Urinary bladder (tissue), 4 donors: ENCODE measurements at places on chromosomes 1 and 21.

DNA sequence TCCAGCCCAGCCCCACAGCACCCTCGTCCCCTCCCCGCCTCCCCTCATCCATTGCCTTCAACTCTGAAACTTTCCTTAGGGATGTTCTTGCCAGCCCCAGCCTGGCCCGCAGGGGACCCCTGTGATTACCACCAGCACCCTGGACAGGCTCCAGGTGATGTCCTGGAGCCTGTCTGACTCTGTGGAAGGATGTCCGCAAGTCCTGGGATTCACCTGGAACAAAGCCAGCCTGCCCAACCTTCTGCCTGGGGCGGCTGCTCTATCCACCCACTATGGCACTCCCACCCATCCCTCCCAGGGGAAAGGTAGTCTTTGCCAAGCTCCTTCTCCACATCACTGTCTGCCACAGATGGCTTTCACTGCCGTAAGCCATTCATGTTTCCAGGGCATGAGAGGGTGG lies 24.4 kb upstream of the PTPRF start:
- no peak for DNase-seq

GRCh38 chr1:229407206-229408026 lies 26.5 kb downstream of the ACTA1 start:
- no peak for DNase-seq

DNA sequence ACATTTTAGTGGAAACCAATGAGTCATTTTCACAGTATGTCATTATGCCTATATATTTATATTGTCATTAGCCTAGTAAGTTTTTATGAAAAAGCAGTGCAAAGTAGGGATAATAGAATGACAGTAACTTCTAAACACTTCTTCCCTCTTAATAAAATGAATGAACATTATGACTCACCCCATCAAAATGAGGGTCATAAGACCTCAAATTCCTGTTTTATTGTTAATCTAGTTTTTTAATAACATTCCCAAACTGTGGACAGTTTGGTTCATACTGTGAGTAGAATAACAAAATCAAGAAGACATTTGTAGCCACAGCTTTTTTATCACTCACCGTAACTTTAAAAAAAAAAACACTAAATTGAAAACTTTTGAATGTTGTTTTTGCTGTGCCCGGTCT lies 160.5 kb downstream of the LRRC40 start:
- no peak for DNase-seq

- no peak for DNase-seq
Observed at GRCh38 chr1:53462769-53463501, 3.7 kb downstream of the DMRTB1 start.

DNA sequence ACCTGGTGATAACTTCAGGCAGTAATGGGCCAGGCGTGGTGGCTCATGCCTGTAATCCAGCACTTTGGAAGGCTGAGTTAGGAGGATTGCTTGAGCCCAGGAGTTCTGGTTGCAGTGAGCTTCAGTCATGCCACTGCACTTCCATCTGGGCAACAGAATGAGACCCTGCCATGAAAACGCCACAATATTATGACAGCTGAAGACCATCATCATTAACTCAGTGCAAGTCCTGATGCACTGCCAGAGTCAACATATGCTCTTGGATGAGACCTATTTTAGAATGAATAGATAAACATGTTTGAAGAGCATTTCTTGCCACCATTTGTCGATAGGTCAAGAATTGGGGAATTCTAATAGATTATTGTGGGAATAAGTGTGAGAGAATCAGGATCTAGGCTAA lies 26.4 kb downstream of the HENMT1 start:
- DNase-seq = no peak

DNA sequence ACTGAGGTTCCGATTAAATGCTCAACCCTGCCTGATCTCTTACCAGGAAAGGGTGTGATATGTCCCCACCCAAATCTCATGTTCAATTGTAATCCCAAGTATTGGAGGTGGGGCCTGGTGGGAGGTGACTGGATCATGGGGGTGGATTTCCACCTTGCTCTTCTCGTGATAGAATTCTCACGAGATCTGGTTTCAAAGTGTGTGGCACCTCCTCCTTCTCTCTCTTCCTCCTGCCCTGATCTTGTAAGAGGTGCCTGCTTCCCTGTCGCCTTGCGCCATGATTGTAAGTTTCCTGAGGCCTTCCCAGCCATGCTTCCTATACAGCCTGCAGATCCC lies 34.9 kb downstream of the RSPH1 start:
- no peak for DNase-seq

- DNase-seq = peak; percentile 18
Observed at GRCh38 chr1:5447503-5447960, 544.7 kb downstream of the NPHP4 start.

- no peak for DNase-seq
Observed at GRCh38 chr1:244349581-244350001, 102.1 kb downstream of the ADSS2 start.

- no peak for DNase-seq
Observed at GRCh38 chr1:109569323-109569722, 20.9 kb downstream of the GNAI3 start.

DNA sequence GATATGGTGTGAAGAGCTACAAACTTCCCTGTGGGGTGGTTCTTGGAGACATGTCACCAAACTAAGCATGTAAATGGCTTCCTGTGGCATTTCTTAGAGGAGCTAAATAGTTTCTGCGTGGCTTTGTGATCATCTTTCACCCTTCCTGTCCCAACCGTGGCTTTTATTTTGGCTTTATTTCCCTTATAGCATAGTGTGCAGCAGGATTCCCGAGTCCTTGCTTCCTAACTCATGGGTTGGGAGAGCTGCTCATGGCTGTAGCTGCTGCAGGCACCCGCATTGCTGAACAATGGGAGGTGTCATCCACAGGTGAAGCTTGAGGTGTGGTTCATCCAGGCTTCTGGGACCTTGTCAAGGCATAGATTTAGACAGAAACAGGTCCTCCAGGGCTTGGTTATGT lies 192.0 kb downstream of the SDCCAG8 start:
- no peak for DNase-seq

GRCh38 chr21:33089395-33090119 lies 19.6 kb downstream of the OLIG1 start:
- DNase-seq = no peak

DNA sequence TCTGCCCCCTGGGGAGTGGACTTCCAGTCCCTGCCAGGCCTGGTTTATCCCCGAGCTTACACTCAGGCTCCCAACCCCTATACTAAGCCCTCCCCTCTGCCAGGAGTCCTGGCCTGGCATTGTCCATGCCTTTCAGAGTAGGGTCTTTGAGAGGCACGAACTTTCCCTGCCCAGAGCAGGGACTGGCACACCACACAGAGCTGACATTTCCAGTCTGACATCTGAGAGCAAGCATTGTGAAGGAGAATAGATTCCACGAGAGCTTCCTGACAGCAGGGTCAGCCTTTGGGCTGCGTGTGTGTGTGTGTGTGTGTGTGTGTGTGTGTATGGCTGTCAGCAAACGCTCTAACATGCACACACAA lies 59.5 kb upstream of the LAPTM5 start:
- no peak for DNase-seq

- DNase-seq = no peak
Observed at GRCh38 chr1:87129606-87130005, 199.1 kb upstream of the LMO4 start.

DNA sequence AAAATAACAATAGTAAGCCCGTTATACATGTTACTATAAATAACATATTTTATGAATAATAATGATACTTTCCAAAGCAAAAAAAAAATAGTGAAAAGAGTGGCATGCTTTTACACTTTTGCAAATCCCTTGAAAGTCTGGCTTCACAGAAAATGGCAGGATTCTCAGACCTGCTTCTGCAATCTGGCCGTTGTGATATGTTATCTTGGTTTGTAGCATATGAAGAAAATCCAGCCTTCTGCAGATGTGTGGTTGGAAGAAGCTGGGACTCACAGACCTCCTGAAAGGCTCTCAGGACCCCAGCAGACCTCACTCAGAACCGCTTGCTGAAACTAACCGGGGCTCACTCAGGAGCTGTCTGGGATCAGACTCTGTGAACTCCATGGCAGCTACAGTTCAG lies 256.0 kb upstream of the TMEM51 start:
- no peak for DNase-seq

GRCh38 chr1:64775113-64775512 lies 30.2 kb downstream of the RAVER2 start:
- no peak for DNase-seq

GRCh38 chr21:16537501-16537900 lies 807.7 kb downstream of the USP25 start:
- no peak for DNase-seq

- no peak for DNase-seq
Observed at GRCh38 chr1:14786109-14786675, 187.7 kb downstream of the KAZN start.

DNA sequence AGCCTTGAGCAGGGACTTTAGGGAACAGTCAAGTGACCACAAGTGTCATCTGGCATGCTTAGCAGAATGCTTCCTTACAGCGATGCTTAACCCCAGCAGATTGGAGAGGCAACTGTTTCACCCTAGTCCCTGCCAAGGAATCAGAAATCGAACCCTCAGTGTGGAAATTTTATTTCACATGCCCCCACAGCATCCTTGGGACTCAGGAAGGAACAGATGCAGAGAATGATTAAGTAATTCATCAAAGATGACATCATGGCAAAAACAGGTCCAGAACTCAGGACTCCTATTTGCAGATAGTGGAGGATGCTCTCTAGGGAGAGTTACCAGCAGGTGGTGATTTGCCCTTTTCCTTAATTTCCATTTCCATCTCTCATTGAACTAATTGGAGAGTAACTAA lies 333.0 kb upstream of the KAZN start:
- no peak for DNase-seq

GRCh38 chr1:47915677-47916353 lies 81.4 kb downstream of the TRABD2B start:
- DNase-seq = no peak

DNA sequence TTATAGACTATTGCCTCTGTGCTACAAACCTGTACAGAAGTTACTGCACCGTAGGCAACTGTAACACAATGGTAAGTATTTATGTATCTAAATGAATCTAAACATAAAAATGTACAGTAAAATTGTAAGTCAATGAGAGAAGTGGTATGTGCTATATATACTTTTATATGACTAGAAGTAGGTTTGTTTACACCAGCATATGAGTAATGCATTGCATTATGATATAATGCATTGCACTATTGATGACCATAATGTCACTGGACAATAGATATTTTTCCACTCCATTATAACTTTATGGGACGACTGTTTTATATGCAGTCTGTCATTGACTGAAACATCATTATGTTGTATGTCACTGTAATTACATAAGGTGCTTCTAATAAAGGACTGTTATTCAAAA lies 340.3 kb upstream of the SNX7 start:
- DNase-seq = no peak

- DNase-seq = no peak
Observed at GRCh38 chr1:114075546-114076242, 78.0 kb downstream of the SYT6 start.

DNA sequence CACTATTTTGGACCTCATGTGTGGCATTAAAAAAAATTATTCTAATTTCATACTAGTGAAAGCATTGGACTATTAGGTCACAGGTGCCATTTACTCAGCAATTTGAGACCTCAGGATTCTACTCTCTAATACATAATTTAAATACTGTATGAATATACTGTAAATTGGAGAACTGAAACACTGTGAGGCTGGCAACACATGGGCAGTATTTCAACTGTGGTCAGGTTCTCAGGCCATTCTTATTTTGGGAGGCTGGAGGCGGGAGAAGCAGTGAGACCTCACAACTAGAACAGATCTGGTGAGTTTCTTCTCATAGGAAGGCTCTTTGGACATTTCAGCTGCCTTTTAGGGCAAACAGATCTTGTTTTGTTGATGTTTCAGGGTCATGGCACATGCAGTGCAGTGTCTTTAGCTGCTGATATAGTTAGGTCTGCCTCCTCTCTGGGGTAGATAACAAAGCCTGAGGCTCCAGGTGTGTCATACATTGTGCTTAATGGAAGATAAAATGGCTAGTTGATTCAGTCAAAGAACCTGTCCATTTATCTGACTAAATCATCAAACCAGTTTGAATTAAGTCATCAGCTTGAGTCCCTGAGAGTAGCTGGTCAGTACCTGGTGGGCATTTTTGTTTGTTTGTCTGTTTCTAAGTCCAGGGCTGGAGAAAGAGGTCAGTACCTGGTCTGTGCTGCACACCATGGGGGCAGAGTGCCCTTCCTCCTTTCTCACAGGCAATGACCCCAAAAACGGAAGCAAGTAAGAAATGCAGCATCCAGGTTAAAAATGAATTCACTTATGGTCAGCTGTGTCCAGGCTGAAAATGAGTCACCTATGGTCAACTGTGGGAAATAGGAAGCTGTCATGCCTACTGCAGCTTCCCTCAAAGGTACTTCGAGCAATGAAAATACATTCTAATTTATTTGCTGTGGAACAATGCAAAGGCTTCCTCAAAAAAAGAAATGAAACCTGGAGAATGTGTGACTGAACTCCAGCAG lies 216.2 kb downstream of the SDCCAG8 start:
- no peak for DNase-seq

- no peak for DNase-seq
Observed at GRCh38 chr1:41589395-41589794, 104.9 kb upstream of the EDN2 start.

GRCh38 chr1:210057593-210057992 lies 119.6 kb downstream of the SYT14 start:
- DNase-seq = no peak

- DNase-seq = no peak
Observed at GRCh38 chr1:237183963-237184540, 142.1 kb downstream of the RYR2 start.

DNA sequence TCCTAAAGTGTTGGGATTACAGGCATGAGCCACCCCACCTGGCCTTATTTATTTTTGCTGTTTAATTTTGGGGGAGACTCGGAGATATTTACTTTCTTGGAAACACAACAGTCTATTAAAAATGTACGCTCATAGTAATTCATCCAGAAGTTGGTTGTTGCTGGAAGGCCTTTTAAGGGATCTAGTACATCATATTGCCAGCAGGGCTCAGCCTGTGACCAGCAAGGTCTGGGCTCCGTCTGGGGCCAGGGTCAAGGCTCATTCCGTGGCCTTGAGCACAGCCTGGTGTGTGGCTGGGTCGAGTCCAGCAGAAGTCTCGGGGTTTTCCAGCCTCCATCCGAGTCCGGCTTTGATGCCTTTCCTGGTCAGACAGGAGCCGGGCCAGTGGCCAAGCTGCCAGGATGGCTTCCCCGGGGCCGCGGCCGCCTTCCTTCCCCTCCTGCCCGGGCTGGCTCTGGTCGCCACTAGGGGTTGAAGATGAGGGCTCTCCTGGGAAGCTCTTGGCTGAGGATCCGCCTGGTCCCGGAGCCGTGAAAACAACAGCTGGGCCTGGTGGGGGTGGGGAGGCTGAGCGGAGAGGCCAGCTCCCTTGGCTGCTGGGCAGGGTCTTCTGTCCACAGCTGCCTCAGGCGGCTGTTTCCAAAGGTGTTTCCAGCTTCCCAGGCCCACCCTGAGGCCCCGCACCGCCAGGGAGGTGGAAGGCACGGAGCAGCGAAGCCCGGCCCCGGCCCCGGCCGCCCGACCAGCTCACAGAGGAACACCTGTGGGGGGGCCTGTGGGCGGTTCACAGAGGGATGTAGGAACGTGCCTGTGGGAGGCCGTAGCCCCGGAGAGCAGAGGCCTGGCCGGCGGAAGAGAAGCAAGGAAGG lies 5.1 kb upstream of the VWA1 start:
- no peak for DNase-seq

GRCh38 chr21:41431788-41432548 lies 5.9 kb downstream of the MX1 start:
- no peak for DNase-seq

GRCh38 chr1:16055613-16056520 lies 12.3 kb downstream of the CLCNKB start:
- peak; percentile 47 for DNase-seq

- no peak for DNase-seq
Observed at GRCh38 chr21:45941338-45941710, 40.2 kb upstream of the COL6A1 start.

- no peak for DNase-seq
Observed at GRCh38 chr21:41965045-41965444, 11.2 kb upstream of the C2CD2 start.
